Esophagus mucosa (tissue), 1 donor: ENCODE measurements at places on chromosomes 2 and 18. TPM values are rescaled to one million over a fixed set of nuclear protein-coding genes. Genes with fewer than 3 reads are reported as not detected.

GRCh38 chr2:160221391-160222276, 21.6 kb upstream of the ITGB6 start:
- ATAC-seq = peak; percentile 73

The UGT1A8 gene
- 0.16 TPM for total RNA-seq

- no peak for ATAC-seq
Observed at GRCh38 chr2:162839419-162839818, 852 bp upstream of the KCNH7 start.

DNA sequence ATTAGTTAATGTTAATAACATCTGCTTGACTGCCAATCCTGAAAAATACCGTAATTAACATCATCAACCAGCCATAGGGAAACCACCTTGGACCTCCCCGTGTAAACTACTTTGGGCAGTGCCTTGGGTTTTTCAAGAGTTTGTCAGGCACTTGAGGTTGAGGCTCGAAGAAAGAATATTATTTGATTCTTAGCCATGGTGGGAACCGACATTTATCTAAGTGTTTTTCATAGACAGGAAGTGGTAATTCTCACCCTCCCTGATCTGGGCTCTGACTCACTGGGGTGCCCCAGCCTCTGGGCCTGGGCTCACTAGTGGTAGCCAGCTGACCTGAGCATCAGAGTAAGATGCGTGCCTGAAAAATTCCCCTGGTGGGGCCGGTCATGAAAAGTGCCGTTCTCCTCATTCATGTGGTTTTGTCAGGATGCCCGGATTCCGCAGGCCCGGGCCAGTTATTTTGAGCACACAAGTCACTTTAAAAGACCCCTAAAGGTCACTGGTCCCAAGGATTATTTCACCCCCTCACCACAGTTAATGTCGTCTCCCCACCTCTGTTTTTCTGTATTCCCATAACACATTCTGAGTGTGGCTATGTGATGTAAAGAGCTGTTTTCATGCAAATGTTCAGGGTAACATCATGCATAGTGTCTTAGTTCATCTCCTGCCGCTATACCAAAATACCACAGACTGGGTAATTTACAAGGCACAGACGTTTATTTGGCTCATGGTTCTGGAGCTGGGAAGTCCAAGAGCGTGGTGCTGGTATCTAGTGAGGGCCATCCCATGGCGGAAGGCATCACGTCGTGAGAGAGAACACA, 21.6 kb upstream of the SPATA3 start:
- ATAC-seq = peak; percentile 48

- ATAC-seq = no peak
Observed at GRCh38 chr2:28676152-28676835, 75.3 kb upstream of the PPP1CB start.

The AQP12A gene
- not detected for total RNA-seq

- ATAC-seq = peak; percentile 91
Observed at GRCh38 chr18:12540751-12541150, 117.2 kb downstream of the SPIRE1 start.

GRCh38 chr2:202671317-202672035, 36.7 kb downstream of the FAM117B start:
- peak; percentile 68 for ATAC-seq

The PXDN gene
- 7.1 TPM for total RNA-seq

The HNRNPA3 gene
- total RNA-seq = 142 TPM

DNA sequence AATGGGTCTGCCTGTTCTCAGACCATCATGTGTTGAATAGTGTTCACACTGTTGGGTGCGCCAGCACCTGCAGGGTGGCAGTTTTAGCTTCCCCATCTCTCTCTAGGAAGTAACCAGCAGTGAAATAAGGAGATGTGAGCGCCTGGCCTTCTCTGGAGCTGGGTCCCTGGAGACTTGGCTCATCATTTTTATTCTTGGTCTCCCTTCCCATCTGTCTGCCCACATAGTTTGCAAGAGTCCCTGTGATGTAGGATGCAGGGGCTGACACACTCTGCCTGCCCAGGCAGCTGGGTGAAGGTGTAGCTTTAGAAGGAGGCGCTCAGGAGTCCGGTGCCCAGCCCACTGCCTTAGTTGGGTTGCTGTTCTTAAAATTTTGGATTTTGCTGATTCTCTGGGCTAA, 172.2 kb downstream of the LDLRAD4 start:
- no peak for ATAC-seq

DNA sequence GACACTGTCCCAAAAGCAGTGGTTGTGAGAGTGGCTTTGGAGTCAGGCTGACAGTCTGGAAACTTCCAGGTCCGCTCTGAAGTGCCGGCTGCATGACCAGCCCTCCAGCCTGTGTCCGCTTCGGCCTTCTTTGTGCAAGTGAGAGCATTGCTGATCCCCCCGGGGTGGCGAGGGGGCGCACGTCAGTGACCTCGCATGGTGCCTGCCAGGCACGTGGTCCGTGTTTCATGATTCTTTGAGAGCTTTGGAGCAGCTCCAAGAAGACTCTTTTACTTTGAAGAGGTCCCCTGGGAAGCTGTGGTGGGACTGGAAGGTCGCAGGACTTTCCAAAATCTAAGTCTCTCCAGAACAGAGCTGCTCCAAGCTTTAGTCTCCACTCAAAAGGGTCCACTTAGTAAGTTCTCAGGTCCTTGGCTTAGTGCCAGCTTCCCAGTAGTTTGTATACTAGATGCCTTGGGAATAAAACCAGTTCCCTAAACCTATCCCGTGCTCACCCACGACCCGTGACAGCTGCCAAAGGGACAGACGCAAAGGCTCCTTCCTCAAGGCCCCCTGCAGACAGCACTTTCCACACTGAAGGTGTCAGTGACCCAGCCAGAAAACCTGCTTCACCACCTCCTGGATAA, 68.8 kb downstream of the ADI1 start:
- no peak for ATAC-seq

DNA sequence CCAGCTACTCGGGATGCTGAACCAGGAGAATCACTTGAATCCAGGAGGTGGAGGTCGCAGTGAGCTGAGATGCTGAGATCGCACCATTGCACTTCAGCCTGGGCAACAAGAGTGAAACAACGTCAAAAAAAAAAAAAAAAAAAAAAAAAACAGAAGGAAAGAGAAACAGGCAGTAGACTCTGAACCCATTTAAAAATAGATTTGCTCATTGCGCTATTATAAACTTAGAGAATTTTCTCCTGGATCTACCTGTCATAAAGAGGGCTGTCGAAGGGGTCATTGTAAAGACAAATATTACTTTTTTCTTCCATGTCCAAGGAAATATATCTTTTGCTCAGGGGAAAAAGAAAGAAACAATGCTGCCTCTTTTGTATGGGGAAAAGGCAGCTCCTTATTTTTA, 425.0 kb upstream of the ID2 start:
- ATAC-seq = no peak

The ENOSF1 gene
- total RNA-seq = 50.3 TPM

The LINC00305 gene
- total RNA-seq = not detected

The TTN gene
- total RNA-seq = 1.5 TPM

DNA sequence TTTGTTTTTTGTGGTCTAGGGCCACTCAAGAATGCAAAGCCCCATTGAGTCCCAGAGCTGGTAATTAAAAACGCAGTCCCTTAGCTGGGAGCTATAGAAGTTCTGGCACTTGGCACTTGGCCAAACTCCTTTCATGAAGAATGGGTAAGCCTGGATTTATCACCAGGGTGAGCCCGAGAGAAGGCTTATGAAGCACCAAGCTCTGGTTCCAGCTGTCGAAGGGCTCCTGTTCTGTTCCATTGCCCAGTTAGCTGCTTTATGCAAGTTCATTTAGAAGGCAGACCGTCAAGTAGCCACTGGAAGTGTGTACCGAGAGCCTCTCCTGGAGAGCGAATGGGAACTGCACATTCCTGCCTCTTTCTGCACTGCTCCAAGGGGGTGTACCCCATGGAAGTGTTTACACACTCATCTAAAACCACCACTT, 14.2 kb downstream of the ECEL1 start:
- ATAC-seq = no peak

DNA sequence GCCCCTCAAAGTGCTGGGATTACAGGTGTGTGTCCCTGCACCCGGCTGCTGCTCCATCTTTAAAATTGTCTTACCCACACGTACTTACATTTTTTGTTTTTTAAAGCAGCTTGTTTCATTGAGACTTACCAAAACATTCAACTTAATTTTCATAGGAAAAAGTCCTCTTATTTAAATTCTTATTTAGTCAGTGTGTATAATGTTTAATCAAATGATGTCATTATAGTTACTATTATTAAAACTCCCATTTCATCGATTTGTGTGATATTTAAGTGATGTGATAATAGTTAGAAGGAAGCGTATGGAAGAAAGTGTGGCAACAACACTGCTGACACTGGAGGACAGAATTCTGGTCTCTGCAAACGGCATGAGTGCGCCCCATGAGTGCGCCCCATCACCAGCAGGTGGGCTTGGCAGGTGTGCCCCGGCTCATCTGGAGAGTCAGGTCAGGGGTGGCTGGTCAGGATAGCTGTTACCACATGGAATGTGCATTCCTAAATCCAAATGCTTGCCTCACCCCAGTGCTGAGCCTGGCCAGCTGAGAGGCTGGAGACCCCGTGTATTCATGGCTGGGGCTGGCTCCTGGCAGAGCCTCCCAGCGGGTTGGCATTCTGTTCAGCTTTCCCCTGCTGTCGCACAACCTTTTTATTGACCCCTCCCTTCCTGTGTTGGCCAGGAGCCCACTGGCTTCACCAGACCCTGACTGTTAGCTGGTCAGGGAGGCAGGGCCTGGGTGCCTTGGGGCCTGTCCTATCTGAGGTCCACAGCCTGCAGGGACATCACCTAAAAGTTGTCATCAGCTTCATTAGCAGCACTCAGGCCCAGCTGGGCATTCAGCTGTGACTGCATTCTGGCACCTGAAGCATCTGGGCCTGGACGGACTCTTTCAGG, 79.7 kb downstream of the AGAP1 start:
- ATAC-seq = no peak

DNA sequence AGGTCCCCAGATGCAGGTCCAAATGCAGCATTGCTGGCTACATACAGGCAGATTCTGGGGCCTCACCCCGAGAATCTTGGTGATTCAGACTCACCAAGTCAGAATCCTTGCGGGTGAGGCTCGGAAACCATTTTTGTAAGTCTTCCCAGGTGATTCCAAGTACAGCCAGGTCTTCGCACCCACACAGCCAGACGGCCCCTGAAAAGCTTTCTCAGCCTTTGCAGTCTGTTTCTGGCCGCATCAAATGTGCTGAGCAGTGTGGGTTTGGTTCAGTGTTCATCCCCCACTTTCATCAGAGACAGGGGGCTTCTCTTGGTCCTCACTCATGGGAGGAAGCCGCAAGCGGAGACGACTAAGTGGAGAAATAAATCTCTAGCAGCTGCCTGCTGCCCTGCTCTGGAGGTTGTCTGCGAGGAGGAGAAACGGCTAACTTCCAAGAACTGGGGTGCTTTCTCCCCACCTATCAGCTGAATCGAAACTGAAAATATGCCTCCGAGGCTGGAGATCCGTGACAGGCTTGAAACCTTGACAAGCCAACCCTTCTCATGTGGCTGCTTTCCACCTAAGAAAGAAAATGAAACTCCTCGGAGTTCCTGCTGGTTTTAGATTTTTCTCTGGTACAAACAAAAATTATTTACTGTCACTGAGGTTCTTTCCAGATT, 8.9 kb upstream of the TMEM185B start:
- ATAC-seq = peak; percentile 48

DNA sequence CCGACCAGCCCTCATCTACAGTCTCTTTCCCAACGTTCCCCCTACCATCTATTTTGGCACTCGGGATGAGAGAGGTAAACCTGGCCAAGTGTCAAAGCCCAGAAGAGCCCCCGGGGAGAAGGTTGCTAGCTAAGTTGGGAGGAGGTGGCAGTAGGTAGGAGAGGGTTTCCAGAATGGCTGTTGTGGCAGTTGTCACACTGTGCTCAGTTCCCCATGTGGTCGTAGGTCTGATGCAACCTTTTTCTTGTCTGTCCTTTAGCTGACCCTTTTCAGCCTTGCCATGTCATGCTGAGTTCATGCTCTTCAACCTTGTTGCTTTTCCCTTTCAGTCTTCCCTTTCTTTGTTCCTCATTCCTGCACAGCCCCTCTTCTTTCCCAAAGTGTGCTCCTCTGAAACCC, 34.5 kb downstream of the TTLL4 start:
- ATAC-seq = peak; percentile 28

GRCh38 chr2:64985447-64985846, 3.8 kb upstream of the SLC1A4 start:
- no peak for ATAC-seq

The CCL20 gene
- total RNA-seq = 2.8 TPM

The DPYSL5 gene
- not detected for total RNA-seq

- ATAC-seq = peak; percentile 44
Observed at GRCh38 chr2:127527001-127527804, 914 bp upstream of the IWS1 start.

GRCh38 chr2:118134650-118135049, 46.4 kb downstream of the INSIG2 start:
- no peak for ATAC-seq

The PER2 gene
- 18.7 TPM for total RNA-seq

GRCh38 chr2:234768608-234769196, 183.1 kb upstream of the SH3BP4 start:
- no peak for ATAC-seq

DNA sequence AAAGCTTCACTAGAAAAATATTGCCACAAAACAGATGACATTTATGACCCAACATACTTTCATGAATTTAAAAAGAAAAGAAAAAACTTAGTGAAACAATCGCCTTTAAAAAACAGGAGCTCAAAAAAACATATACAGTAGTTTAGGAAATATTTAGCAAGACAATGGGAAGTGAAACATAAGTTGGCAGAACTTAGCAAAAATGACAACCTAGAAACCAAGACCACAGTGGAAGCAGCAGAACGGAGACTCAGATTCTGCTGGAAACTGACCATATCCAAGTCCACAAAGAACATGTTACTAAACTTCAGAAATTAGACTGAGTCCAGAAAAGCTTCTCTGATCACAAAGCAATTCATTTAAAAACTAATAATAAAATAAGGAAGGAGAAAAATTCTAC, 41.8 kb upstream of the CTAGE1 start:
- no peak for ATAC-seq

- no peak for ATAC-seq
Observed at GRCh38 chr2:182553483-182553882, 126.6 kb upstream of the PDE1A start.

DNA sequence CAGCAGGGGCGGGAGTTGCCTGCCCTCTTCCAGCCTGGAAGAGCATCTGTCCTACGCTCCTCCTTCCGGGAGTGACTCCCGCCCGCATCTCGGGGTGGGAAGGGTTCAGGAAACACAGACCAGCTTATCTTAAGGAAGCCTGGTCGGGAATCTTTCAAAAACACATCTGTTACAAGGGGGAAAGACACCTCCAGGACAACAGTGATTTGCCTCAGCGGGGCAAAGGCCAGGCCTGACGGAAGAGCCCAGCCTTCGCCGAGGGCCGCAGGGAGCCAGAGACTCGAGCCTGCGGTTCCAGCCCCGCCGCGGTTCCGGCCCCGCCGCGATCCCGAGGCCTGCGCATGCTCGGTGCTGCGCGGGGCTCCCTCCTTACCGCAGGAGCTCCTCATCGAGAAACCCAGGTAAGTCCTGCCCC, 38.1 kb upstream of the TGIF1 start:
- ATAC-seq = peak; percentile 22

The DRC1 gene
- total RNA-seq = not detected

The TUBB8B gene
- total RNA-seq = not detected

The ACADL gene
- 0.32 TPM for total RNA-seq

GRCh38 chr2:137002896-137003295, 237.6 kb downstream of the THSD7B start:
- ATAC-seq = no peak

GRCh38 chr2:86229221-86229620, 30.0 kb downstream of the MRPL35 start:
- peak; percentile 10 for ATAC-seq
